Epithelial cell of proximal tubule (primary cell): ENCODE measurements at places on chromosomes 6 and 20.

GRCh38 chr6:90787446-90787845, 200.6 kb upstream of the MAP3K7 start:
- DNase-seq, result no peak

DNA sequence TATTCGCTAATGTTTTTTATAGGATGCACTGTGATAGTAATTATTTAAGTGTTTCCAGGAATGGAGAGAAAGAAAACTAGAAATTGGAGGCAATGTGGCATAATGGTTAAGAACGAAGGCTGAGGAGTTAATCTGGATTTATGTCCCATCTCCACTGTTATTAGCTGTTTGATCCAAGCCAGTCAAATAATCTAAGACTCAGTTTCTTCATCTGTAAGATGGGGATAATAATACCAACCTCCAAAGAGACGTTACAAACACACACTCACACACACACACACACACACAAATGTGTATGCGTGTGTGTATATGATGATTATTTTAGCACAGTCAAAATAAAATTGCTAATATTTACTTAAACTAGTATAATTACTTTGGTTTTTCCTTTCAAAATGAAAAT, 36.9 kb upstream of the TPD52L1 start:
- no peak for DNase-seq

GRCh38 chr20:18272451-18272850, 15.9 kb upstream of the ZNF133 start:
- DNase-seq, result no peak

- DNase-seq, result no peak
These were observed 84.7 kb downstream of the ASXL1 start for GRCh38 chr20:32442630-32443373.

DNA sequence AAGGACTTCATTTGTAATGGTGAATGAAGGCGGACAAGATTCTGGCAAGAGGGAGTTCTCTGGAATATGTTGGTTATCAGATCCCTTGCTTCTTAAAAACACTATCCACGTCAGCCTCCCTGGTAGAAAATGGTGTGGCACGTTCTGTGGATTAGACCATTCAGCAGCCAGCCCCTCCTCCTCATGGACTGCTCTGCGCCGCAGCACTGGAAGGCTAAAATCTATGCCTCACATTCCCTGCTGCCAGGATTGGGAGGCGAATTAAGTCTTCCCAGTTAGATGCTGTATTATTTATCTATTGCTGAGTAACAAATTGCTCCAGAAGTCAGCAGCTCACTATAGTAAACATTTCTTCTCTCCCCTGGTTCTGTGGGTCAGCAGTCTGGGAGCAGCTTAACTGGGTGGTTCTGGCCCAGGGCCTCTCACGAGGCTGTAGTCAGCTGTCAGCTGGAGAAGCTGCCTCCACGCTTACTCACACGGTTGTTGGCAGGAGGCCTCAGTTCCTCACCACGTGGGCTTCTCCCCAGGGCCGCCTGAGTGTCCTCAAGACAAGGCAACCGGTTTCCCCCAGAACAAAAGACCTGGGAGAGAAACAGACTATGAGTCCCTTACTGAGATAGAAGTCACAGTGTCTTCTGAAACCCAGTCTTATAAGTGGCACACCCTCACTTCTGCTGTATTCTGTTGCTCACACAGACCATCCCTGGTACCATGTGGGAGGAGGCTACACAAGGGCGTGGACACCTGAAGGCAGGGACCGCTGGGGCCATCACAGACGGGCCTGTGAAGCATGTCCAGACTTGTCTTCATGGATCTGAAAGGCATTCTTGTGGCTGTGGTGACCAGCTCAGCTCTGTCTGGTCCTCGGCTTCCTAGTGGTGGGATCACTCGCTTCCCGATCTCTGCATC, 101.0 kb downstream of the NRN1 start:
- DNase-seq, result no peak

DNA sequence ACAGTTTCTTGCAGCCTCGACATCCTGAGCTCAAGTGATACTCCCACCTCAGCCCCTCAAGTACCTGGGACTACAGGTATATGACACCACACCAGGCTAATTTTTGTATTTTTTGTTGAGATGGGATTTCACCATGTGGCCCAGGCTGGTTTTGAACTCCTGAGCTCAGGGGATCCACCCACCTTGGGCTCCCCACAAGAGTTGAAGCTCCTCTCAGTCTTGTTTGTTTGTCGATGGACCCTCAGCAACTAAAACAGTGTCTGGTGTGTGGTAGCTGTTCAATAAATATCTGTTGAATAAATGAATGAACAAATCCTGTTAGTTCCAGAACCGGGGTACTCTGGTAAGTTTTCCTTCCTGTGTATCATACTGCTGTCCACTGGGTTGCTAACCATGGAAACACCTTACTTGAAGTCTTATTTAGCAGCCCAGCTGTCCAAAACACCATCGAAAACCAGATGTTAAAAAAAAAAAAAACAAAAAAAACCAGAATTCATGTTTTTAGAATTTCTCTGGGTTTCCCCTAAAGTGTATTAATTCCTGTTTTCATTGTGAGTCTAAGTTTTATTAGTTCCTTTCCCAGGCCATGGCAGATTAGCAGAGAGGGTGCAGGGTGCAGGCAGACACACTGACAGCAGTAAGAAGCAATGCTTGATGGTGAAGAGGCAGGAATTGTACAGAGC, 7.8 kb upstream of the EZR start:
- DNase-seq, result no peak

DNA sequence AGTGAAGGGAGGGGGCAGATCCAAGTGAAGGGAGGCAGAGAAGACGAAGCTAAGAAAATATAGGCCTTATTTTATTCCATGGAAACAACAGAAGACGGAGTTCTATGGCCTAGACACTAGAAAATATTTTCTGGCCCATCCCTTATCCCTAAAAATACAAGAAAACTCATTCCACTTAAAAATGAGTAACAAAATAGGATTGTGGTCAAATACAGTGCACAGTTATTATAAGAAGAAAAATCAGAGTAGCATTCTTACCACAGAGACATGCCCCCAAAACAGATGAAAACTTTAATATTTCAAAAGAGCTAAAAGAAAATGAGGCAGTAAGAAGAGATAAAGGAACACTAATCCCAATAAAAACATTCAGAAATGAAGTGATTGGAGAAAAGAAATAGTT, 202.9 kb downstream of the GMPR start:
- DNase-seq, result no peak

DNA sequence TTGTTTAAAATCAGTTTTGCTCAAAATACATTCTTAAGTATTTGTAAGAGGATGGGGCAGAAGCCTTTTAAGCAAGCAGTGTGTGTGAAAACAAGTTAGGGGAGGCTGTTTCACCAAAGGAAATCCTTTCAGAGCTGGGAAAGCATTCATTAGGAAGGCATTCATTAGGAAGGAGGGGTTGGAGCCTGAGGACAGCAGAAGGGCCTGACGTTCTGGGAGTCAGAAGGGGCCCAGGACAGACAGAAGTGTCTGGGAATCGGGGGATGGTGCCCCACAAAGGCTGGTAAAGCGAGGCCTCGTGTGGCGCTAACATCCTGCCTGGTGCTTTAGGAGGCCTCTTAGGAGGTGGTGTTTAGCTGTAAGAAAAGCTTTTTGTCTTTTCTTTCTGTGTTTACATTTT, 80.6 kb upstream of the NXT1 start:
- DNase-seq, result no peak

DNA sequence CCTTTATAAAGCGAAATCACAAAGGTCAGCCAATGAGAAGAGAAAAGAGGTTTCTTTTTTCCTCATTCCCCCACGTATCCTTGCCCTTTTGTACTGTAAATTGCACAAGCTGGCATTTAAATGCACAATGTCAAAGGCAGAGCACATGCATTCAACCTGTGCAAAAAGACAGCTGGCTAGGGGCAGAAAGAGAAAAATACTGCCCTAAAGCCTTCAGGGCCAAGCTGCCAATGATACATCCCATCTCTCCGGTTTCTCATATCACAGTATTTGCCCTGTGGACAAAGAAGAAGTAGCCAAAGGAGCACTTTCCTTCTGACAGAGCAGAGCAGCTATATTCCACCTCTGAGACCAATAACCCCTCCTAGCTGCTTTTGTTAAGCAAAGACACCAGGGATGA, 219.2 kb downstream of the TRDN start:
- no peak for DNase-seq

- no peak for DNase-seq
These were observed 18.1 kb downstream of the AKIRIN2 start for GRCh38 chr6:87683890-87684289.

DNA sequence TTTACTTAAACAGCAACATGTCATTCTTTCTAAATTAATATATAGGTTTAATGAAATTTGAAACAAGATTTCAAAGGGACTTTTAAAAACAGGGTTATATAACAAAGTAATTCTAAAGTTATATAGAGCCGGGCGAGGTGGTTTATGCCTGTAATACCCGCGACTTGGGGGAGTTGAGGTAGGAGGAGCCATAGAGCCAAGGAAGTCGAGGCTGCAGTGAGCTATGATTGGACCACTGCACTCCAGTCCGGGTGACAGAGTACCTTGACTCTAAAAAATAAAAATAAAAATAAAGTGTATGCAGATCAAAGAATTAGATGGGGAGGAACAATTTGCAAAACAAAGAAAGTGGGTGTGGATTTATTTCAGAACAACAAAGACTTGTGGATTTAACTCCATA, 151.1 kb upstream of the GLP1R start:
- no peak for DNase-seq

GRCh38 chr6:53244958-53245357, 96.3 kb upstream of the GCM1 start:
- no peak for DNase-seq

- DNase-seq, result no peak
These were observed 175.5 kb downstream of the RFPL4B start for GRCh38 chr6:112522587-112522986.
